ENCODE measurements at places on chromosomes 7 and 10. TPM values are rescaled to one million over a fixed set of nuclear protein-coding genes. Genes with fewer than 3 reads are reported as not detected.

SOSTDC1 gene
- not detected for total RNA-seq

ERVW-1 gene
- not detected for total RNA-seq

ZCCHC24 gene
- 17.9 TPM for total RNA-seq

DNA sequence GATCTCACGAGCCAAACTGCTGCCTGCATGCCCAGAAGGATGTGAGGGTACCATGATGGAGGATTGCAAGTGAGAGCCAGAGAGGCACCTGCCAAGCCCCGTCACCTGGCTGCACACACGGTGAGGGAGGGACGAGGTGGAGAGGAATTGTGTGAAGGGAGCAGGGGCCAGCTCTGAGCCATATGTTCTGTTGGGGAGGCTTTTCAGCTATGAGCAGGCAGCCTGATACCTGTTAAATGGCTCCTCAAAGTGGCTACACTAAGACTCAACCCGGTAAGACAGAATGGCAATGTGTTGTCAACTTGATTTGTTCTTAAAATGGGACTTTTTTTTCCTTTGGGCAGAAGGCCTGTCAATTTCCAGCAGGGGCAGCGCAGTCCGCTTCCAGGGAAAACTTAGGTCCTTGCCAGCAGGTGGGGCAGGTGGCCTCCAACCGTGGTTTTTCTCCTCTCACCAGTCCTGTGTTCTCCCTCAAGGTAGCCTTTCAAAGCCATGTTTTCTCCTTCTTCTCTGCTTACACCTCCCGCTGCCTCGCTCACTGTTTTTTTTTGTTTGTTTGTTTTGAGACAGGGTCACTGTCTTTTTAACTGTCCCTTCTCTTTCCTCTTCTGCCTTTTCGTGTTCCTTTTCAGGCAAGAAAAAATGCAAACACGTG lies 57.7 kb upstream of the ZNRF2 start:
- DNase-seq: peak; percentile 7

GRCh38 chr10:31262672-31263071 lies 56.3 kb upstream of the ZEB1 start:
- no peak for DNase-seq

- DNase-seq: no peak
Observed at GRCh38 chr7:73742338-73742752, 3.7 kb upstream of the ABHD11 start.

All from A673 (cell line).